Activated CD8-positive, alpha-beta memory T cell treated with anti-CD3 and anti-CD28 coated beads for 48 hours (primary cell): ENCODE measurements at places on chromosomes 2 and 18.

- DNase-seq, result no peak
Measured at GRCh38 chr2:95023222-95023597, 2.3 kb upstream of the MAL start.

DNA sequence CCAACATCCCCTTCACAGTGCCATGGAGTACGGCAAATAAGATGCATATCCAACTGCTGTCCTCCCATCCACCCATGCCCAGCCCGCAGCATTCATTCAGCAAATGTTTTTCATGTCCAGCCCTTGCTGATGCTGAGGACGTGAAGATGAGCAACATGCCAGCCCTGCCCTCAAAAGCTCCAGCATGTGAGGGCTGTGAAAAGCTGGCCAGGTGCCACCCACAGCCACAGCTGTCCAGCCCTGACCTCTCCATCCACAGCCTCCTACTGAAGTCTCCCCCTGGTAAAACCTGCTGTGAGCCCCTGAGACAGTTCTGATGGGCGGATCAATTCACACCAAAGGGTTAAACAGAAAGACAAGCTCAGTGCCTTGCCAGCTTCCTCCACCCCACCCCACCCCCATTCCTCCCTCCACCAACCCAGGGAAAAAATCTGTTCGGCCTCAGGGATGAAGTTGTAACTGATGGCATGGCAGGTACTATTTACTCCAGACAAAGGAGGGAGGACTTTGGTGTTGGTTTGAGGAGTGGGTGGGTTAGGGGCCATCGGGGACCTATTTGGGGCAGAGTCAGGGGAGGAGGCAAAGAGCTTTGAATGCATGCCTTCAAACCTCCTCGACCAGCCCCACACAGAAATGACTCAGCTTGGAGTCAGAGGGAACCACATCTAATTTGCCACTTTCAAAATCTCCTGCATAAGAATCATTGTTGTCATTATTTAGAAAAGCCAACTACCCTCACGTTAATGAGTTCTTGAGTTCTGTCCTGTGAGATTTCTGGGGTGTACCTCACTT lies 4.3 kb downstream of the ZBTB7C start:
- no peak for DNase-seq

GRCh38 chr2:153668923-153669322 lies 190.4 kb upstream of the RPRM start:
- DNase-seq, result no peak

- no peak for DNase-seq
Measured at GRCh38 chr2:148528356-148529064, 116.0 kb upstream of the EPC2 start.

GRCh38 chr18:62554061-62554815 lies 31.4 kb downstream of the ZCCHC2 start:
- no peak for DNase-seq

GRCh38 chr2:50650403-50650810 lies 381.5 kb downstream of the NRXN1 start:
- no peak for DNase-seq

DNA sequence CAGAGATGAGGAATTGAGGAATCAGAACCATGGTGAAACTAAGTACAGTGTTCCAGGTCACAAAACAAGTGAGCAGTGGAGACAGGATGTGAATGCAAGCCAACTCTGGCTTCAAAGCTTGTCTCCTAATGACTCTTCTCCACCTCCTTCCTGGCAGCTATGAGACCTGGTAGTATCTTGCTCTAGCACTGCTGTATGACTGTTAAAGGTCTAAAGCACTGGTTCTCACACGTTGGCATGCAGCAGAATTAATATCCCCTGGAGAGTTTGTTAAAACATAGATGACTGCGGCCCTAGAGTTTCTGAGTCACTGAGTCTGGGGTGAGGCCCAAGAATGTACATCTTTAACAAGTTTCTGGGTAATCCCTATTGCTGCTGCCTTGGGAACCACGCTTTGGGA lies 63.3 kb downstream of the SUCLG1 start:
- DNase-seq, result no peak

GRCh38 chr2:237798236-237799059 lies at the start of gene RBM44:
TSS of gene RBM44 (plus strand) at chr2:237798779. CDS start at chr2:237813610, 14,831 bp downstream.
- DNase-seq, result no peak

DNA sequence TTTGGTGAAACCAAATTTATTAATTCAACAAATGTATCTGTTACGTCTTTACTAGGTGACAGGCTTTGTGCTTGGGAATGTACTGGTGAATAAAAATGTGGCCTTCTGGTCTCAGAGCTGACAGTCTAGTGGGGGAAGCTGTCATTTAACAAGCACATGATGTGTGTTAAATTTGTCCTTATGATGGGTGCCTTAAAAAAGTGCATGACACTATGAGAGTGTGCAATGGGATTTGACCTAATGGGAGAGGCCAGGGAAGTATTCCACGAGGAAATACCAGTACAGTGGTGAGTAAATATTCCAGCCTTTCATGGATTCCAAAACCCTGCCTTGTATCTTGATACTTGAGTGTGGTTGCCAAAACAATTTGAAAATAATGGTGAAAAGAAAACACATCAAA lies 308.9 kb downstream of the PLCL1 start:
- no peak for DNase-seq

- no peak for DNase-seq
Measured at GRCh38 chr2:218478544-218478943, 59.6 kb downstream of the VIL1 start.

DNA sequence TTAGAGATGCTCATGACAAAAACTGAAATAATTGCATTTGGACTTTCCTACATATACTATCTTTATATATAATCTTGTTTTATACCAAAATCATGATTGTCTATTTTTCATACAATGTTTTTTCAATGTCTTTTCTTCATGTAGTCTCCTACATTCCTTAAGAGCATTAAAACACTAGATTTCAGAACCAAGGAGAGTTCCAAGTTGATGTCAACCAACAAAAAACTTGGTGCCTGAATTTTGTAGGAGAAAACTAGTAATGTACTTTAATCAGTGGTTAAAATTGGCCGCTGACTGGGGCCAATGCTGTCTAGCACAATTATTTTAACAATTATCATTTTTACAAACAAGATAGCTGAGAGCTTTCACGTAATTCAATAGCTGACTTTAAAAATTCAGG lies 678.8 kb downstream of the DCC start:
- no peak for DNase-seq

DNA sequence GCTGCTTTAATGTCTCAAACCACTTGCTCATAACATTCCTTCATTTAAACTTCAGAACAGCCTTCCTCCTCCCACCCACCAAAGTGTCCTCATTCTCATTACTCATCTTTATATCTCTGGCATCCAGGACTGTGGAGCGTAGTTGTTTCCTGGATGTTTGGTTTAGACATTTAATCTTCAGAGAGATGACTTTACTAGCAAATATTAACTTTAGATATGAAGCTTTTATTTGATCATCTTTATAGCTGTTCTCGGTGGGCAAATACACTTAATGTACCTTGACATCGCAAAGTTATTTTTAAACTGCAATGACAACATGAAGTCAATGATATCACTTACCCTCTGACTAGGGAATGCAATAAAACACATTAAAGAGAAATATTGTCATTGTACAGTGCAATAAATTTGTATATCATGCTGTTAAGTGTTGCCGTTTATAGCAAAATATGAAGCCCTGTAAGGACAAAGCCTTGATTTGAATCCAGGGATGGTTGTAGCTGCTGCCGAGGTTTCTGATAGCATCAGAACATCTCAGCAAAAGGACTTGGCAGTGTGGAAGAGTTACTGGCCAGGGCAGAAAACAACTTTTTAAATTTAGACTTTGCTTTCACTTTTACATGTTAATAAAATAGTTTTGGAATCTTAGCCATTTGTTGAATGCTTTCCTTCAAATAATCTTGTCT lies 4.6 kb upstream of the LAMA3 start:
- DNase-seq, result no peak

GRCh38 chr2:240624950-240625621 lies at the start of gene GPR35:
TSS of gene GPR35 (plus strand) at chr2:240625480. CDS start at chr2:240629953, 4,473 bp downstream.
- DNase-seq, result peak; percentile 73

DNA sequence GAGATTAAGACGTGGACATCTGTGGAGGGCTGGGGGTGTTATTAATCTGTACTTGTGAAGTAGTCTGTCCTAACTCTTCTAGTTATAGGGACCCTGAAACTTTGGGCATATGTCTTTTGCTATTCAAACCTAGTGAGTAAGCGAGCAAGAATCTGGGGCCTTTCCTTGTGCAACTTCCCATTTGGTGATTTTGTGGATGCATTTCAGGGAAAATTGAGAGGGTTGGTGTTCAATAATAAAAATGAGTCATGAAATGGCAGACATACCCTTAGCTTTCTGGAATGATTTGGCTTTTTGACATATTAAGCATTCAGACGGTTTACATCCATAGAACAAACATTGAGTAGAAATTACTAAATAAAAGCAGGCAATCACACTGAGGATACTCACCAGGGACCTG lies 17.0 kb downstream of the COL4A4 start:
- no peak for DNase-seq

DNA sequence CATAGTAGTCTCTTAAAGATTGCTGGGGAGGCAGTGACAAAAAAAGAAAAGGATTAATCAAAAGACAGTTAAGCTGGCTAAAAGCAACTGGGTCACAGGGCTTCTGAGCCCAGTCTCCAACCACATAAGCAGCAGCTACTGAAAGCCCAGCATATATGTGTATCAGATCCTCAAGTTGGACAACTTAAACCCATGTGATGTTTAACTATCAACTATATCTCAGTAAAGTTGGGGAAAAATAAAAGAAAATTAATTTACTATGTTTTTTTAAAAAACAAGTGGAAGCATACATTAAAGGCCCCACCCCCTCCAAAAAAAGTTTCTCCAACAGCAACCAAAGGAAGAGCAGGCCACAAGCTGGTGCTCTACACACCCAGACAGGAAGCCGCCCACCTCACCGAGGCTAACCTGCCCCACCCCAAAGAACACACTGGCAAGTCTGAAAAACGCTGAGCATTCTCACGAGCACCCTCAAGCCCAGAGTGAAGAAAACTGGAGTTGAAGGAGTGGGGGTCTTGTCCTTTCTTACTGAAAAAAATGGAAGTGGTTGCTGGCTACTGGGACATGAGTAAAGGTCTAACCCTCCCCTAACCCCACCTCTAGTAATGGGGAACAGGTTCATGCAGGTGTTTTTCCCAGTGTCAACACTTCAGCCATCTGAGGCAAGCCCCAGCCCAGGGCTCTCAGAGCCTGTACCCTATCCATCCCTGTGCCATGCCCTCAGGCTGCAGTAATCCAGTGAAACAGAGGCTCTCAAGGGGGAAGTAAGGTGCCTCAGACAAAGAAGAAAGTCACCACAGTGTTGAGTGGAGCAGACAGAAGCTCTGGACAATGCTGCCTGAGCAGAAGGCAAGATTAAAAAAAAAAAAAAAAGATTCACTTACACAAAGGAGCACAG lies 106.3 kb downstream of the GYPC start:
- peak; percentile 12 for DNase-seq

DNA sequence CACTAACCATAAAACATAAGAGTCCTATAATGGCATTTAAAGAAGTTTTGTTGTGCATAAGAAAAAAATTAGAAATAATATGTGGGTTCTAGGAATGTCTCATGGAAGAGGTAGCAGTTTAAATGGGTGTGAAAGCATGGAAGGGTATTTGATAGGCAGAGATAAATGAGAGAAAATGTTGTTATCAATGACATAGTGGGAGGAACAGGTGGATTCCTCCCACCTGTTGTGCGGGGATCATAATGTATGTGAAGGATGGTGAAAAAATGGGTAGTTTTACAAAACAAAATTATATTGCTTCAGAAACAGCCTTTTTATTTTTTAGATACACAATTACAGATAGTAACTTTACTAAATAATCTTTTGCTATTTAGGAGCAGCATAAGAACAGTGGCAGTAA lies 41.7 kb downstream of the RIT2 start:
- no peak for DNase-seq

- no peak for DNase-seq
Measured at GRCh38 chr2:196143730-196144131, 27.6 kb downstream of the STK17B start.

GRCh38 chr2:45818591-45818990 lies 167.1 kb downstream of the PRKCE start:
- no peak for DNase-seq

GRCh38 chr18:76568731-76569130 lies 73.7 kb upstream of the ZNF516 start:
- DNase-seq, result no peak

DNA sequence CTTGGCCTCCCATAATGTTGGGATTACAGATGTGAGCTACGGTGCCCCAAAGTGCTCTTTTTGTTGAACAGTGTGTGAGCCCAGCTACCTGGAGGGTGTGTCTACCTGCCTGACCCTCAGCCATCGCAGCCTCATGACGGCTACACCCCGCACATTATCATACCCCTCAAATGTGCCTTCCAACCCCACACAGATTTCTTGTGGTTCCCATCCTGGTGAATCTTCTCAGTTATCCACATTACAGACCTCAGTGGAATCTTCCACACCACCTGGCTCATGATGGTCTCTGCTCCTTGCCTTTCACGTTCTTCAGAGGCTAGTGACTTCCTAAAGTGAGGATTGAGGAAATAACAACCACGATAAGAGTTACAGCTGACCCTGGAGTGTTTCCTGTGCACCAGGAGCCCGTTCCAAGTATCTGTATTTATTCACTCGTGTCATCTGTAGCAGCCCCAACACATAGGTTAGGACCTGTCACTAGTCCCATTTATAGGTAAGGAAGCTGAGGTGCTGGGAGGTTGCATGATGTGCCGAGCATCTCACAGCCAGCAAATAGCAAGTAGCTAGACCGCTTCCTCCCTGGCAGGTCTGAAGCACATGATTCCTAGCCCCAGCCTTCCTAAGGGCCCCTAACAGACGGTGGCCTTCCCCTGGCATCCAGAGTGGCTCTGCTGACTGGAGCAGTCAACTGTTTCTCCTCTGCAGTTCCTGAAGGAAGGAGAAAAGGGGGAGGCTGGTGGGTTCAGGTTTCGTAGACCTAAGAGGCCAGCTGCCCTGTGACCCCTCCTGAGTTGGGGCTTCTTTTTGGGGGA lies 47.3 kb downstream of the TCF7L1 start:
- DNase-seq, result no peak

GRCh38 chr18:79496237-79496977 lies 100.7 kb downstream of the NFATC1 start:
- DNase-seq, result no peak

DNA sequence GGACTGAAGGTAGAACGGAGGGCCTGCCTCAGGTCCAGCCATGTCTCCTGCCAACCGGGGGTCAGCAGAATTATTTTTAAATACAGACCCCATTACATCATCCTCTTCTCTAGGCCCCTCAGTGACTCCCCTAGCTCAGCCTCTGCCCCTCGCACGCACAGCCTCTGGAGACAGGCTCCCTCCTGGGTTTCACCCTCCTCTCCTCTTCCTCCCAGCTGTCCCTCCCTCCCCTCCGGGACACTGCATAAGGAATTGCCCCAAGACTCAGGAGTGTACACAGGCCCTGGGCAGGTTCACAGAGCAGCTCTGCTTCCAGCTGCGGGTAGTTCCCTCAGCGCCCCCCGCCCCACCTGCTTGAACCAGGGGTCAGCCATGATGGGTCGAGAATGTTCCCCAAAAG lies 520.2 kb upstream of the MYT1L start:
- no peak for DNase-seq

DNA sequence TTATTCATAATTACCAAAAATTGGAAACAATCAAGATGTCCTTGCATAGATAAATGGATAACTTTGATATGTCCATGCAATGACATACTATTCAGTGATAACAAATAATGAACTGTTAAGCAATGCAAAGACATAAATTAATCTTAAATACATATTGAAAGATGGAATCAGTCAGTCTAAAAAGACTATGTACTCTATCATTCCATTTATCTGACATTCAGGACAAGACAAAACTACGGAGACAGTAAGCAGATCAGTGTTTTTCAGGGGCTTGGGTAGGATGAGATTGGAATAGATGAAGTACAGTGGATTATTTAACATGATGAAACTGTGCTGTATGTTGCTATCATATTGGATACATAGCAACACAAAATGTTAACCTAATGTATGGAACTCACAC lies 21.3 kb upstream of the ZNF804A start:
- no peak for DNase-seq
